ENCODE measurements at places on chromosomes 16 and 17.

DNA sequence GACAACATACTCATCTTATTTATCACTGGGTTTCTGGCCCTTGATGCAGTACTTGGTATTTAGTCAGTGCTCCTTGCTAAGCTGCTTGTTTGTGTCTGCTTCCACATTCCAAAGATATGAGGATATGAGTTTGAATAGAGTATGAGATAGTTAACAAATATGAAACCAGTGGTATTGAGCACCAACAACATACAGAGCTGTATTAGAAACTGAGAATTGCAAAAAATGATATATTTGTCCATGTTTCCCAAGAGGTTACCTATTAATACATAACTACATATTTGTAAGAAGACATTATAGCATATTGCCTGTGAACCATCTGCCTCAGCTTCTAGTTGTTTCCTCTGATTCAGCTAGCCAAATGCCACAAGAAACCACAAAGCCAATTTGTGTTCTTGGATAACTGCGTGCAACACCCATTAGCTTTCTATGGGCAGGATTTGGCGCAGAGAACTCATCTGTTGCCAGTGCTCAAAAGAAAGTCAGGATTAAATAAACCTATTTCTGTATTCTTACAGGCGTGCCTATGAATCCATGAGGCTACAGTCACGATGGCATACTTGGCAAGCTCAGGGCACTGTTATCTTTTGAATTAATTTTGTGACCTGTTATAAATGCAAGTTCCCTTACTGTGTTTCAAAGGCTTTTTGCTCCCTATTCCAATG is 194.4 kb downstream of the MAP2K6 start:
- DNase-seq: no peak

GRCh38 chr16:59988591-59988990 is 1254.5 kb upstream of the GOT2 start:
- no peak for DNase-seq

- DNase-seq: no peak
Measured at GRCh38 chr17:2222901-2223616, 80.5 kb downstream of the SMG6 start.

- no peak for DNase-seq
Measured at GRCh38 chr16:80079072-80079471, 461.7 kb upstream of the DYNLRB2 start.

Data from inflammatory macrophage treated with lipopolysaccharide for 4 hours (primary cell).